ENCODE measurements at places on chromosomes 12 and 14.

DNA sequence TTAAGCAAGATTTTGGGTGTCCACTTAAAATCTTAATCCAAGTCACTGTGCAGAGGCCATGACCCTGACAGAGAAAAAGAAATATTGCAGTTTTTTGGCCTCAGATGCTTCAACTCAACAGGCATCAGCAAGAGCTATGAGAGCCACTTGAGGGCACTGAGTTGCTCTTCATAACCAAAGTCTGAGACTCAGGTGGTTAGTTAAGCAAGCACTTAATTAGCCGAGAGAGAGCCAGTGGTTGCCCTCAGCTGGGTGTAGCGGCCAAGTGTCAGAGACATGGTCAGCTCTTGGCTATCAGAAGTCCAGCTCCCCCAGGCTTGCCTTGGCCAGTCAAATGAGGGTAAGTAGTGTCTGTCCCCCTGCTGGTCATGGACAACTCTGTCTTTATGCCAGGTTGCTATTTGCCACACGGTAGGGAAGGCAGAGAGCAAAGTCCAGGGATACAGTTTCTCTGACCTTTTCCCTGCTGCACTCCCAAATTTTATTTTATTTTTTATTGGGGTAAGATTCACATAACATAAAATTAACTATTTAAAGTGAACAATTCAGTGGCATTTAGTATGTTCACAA, 9.0 kb upstream of the KRT71 start:
- DNase-seq: no peak

DNA sequence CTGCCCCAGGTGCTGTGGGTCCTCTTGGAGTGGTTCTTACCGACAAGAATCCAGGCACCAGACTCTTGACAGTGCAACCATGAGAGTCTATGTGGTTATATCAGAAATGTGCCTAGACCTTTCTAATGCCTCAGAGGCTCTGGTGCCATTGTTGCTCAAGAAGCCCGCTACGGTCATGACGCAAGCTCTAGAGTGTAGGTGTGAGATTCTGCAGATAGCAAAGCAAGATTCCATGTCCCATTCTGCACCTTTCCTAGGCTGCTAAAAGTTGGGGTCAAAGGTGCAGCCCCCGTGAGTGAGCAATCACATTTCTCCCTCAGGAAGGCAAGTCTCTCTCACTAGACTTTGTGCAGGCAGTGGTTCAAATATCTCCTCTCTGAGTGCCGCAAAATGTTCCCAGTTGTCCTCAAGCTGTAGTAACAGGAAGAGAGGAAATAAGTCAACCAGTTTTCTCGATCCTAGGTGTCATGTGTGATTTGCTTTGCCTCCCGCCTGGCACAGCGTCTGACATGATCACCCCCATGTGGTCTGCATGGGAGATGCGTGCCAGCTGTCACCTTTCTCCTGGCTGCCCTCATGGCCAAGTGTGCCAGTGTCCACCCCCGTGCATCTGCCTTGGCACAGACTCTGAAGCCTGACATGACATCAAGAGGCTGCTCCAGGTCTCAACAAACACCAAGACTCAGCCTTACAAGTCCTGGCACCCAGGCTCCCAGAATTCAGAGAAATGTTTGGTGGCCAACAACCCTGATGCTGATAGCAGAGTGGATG, 122.5 kb upstream of the COCH start:
- no peak for DNase-seq

GRCh38 chr14:33052943-33053342, 114.3 kb downstream of the NPAS3 start:
- DNase-seq: no peak

DNA sequence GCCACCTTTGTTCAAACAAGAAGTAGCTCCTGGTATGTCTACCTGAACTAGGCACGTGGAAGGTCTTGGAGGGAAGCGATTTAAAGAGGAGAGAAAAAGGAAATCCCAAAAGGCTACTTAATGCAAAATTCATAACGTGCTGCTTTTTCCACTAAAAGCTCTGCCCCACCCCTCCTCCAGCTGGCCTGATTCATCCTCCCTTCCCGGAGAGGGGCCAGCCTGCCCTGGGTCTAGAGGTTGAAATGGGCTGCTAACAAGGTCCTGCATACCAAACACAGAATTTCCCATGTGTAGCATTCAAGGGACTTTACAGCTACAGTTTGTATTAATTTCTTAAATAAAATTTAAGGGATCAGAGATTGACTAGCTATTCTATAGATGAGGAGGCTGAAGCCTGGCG, 83.2 kb downstream of the KNTC1 start:
- no peak for DNase-seq

DNA sequence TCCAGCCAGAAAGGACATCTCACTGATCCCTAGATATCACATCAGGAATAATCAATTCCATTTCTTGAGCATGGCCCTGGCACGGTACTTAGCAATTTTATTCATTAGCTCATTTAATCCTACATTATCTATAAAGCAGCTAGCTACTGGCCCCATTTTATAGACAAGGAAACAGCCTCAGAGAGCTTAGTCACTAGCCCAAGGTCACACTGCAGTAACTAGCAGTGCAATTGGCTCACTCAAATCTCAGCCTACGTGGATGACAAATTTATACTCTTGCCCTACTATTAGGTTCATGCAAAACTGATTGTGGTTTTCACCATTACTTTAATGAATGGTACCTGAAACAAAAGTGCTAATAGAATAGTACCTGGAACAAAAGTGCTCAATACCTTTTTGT, 41.7 kb downstream of the NUAK1 start:
- DNase-seq: no peak

DNA sequence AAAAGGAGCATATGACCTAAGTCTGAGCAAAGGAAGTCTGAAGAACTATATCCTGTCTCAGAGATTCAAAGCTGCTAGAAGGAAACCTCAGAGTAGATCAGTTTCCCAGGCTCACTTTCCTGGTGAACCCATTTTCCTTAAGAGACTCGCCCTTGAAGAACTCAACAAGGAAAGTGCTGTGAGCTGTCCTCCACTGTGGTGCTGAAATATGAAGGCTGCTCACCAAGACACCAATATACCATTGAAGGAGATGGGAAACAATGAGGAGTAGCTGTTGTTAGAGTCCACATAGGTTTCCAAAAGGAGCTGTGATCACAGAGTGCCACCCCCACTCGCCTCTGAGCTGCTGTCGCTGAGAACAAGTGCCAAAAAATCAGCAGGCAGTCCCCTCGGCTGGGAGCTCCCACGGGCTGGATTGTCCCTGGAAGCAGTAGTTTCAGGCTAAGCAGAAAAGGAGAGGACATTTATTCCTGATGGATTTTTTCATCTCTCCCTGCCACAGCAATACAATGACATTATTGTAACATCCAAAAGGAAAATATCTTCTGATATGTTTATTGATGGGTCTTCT, 282.1 kb downstream of the RPS29 start:
- no peak for DNase-seq

- DNase-seq: no peak
Measured at GRCh38 chr12:75611041-75611440, 99.6 kb upstream of the KRR1 start.
